ENCODE measurements at places on chromosomes 11 and 22.

GRCh38 chr11:9616042-9616675 is 42.7 kb downstream of the WEE1 start:
- DNase-seq = no peak

DNA sequence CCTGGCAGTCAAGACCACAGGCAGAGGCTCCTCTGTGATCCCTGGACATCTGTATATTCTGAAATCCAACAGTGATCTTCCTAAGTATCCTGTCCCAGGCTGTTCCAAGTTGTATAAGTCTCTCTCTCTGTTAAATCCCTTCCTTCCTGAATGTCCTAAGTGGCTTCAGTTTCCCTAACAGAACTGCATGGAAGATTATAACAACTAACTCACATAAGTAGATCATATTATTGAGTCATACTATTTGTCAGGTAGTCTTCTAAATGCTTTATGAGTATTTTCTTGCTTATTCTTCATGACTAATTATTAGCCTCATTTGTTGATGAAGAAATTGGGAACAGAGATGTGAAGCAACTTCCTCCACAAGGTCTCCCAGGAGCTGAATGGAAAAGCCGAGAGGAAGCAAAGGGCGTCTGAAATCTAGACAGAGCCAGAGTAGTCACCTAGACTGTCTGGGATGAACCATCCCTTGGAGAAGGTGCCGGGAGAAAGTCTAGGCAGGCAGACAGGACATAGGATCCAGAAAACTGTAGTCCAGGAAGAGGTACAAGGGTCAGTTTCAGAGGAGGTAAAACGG is 93.2 kb upstream of the FAT3 start:
- no peak for DNase-seq

DNA sequence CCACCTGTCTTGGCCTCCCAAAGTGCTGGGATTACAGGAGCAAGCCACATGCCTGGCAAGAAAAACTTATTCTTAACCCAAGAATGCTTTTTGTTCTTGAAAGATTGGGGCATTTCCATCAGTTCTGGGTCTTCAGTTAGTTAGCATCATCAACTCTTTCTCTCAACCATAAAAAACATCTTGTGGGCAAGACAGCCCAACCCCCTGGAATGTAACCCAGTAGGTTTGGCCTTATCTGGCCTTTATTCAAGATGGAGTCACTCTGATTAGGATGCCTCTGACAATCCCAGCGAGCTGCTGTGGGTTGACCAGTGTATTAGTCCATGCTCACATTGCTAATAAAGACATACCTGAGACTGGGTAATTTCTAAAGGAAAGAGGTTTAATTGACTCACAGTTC is 9.2 kb upstream of the TPCN2 start:
- no peak for DNase-seq

DNA sequence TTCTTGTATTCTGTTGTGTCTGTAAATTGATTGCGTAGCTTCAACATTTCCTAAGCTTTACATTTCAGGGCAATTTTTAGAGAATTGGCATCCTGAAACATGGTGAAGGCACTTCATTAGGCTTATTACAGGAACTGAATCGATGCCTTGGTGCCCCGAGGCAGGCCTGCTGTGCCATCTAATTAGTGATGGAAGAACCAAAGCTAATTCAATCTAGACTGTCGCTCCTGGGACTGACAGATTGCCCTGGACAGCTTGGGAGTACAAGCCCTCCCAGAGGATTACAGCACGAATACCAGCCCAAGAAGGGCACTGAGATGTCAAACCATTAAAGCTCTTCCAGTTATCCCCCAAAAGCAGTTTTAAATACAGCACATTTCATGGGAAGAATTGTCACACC is 243.2 kb upstream of the ZC3H12C start:
- DNase-seq = no peak

GRCh38 chr11:12862696-12863469 is 146.2 kb upstream of the RASSF10 start:
- DNase-seq = peak; percentile 50

GRCh38 chr22:32576553-32577253 is 102.1 kb downstream of the FBXO7 start:
- no peak for DNase-seq

GRCh38 chr11:106794058-106794457 is 224.2 kb downstream of the GUCY1A2 start:
- peak; percentile 8 for DNase-seq

GRCh38 chr11:16037179-16037578 is 319.2 kb downstream of the SOX6 start:
- DNase-seq = no peak

DNA sequence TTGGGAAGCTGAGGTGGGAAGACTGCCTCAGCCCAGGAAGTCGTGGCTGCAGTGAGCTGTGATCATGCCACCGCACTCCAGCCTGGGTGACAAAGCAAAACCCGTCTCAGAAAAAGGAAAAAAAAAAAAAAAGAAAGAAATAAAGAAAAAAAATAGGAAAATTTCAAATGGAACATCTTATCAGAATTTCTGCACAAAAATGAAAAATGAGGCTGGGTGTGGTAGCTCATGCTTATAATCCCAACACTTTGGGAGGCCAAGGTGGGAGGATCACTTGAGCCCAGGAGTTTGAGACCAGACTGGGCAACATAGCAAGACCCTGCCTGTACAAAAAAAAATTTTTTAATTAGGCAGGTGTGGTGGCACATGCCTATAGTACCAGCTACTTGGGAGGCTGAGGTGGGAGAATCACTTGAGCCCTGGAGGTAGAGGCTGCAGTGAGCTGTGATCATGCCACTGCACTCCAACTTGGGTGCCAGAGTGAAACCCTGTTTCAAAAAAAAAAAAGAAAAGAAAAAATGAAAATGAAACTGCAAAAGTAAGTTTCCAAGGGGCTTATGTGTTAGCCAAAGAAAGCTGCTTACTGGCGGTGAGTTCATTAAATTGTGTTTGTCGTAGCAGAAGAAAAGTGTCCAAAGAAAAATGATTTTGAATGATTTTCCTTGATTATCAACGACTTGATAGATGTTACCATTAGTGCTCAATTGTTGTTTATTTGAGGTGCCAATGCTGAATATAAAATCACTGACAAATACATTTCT is 7.5 kb upstream of the CRKL start:
- no peak for DNase-seq

DNA sequence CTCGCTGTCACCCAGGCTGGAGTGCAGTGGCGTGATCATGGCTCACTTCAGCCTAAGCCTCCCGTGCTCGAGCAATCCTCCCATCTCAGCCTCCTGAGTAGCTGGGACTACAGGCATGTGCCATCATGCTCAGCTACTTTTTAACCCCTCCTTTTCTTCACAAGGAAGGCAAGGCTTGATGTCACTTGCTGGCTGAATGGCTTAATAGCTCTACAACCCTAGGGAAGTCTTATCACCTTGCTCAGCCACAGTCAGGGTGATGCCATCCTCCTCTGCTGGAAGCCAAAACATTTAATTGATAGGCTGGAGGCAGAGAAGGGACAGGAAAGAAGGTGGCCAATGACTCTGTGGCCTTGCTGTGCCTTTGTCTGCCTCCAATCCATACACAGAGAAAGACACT is 131.9 kb downstream of the MED15 start:
- DNase-seq = no peak

DNA sequence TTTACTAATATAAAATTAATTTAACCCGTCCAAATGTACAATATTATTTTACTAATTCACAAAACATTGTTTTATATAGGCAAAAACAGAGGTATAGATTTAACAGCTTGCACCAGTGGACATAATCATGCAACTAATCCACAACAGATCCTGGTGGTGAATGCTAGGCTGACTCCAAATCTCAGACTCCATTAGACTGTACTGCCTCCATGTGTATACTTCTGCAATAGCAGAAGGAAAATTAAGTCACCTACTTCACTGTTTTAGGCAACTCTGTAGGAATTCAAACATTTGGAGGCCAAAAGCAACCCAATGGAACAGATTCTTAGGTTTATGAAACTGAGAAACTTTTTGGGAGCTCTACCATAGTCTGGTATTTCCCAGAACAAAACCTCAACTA is 30.0 kb upstream of the RAB39A start:
- DNase-seq = peak; percentile 38

DNA sequence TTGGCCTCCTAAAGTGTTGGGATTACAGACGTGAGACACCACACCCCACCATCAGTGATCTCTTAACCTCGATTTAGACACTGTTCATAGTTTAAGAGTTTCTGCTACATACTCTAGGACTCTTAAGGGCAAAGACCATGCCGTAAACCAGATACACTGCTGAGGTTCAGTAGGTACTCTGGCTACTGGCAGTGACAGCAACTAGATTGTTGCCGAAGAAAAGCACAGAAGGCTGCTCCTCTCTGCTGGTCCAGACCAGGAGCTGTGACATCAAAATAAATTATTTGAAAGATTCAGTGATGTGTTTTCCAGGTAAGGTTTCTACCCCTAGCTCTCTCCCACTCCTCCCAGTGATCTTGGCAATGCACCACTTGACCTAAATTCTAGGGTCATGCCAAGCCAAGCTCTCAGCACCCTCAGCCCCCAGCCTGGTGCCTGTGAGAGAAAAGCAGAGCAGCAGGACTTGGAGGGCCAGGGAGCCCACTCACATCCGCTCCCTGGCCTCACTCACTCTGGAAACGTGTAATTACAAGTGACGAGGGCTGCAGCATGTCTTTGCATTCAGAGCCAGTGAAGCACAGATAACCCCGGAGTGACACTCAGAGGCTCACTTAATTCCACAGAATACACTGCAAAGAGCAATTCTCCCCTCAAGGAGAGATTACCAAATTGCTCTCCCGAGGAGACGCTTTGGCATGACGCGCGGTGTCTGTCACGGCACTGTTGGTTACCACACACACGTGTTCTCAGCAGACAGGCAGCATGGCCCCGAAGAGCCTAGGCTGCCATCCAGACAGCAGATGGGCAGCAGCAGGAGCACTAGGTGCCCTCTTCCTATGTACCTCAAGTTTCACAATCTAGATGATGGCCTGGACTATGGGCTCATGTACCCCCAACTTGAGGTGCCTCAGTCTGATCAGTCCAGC is 96.9 kb upstream of the PITPNB start:
- no peak for DNase-seq

DNA sequence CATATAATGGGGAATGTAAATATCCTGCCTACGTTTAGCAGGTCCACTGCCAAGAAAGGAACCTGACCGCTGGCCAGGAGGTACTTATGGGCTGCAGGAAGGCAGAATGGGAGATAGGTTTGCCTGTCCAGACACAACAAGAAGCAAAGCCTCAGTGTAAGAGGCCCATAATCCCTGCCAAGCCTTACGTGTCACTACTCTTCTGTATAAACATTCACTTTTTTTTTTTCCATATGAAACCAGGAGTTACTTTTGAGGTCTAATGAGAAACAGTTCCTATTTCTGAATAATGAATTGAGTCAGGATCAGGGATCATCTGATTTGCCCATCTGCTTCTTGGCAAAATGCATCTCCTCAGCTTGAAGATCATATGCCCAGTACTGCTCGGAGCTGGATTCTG is 230.2 kb downstream of the NTM start:
- DNase-seq = no peak

GRCh38 chr22:47127441-47127871 is 365.0 kb downstream of the TBC1D22A start:
- no peak for DNase-seq

GRCh38 chr11:103608566-103608965 is 427.9 kb upstream of the DDI1 start:
- DNase-seq = no peak

DNA sequence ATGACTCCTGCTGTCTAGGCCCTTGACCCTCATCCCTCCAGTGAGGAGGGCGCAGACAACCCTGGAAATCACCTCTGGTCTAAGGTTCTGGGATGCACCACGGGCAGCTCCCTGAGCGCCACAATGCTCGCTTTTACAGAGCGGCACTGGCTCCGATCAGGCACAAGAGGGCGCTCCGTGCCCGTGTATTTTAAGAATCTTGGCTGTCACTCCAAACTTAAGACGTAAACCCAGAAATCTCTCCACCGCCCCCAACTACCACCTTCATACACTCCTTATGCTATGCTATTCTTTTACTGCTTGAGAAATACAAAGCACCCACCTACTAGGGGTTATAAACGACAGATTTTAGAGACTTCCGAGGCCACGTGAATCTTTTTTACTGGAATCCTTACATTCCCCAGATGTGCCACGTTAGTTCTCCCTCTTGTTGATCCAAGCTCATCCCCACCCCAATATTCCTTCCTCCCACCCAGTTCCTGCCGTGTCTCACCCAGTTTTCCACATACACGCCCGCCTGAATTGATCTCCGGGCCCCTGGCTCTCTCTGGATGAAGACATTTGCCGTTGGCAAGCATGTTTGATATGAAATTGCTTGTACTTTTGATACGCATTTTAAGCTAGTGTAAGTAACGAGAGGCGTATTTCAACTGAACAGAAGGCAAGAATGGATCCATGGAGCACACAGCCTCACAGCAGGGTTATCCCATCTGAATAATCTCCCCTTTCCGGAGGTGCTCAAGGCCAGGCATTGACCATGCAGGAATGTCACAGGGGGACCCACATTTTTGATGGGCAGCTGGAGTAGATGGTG is 453.5 kb downstream of the OPCML start:
- DNase-seq = peak; percentile 4

GRCh38 chr11:83256602-83257340 is 29.4 kb downstream of the CCDC90B start:
- DNase-seq = no peak

DNA sequence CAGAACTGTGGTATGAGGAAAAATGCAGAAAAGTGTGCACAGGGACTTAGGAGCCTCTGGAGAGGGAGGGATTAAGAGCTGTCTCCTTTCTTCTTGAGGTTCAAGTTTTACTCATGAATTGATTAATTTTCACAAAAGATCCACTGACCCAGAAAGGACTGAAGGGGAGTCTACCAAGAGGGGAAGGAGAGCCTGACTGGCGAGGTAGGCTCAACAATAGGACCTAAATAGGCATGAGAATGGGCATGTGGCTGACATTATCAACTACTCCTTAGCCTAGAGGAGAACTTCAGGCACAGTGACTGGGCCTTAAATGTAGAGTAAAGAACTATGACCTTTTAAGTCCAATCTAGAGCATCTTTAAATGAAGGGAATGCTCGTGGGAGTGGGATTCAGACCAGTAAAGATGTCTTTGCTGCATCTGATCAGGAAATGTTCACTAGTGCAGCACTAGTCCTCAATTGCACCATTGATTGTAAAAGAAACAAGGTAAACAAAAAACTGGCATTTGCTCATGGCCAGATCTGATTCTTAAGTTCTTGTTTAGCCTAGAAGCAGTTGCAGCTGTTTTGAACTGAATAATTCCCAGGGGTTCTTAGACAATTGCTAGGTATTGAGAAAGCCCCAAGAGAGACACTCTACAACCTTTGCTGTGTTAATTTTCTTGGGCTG is 135.6 kb downstream of the RAB38 start:
- no peak for DNase-seq

GRCh38 chr11:12285811-12286222 is 91.6 kb upstream of the PARVA start:
- DNase-seq = no peak

DNA sequence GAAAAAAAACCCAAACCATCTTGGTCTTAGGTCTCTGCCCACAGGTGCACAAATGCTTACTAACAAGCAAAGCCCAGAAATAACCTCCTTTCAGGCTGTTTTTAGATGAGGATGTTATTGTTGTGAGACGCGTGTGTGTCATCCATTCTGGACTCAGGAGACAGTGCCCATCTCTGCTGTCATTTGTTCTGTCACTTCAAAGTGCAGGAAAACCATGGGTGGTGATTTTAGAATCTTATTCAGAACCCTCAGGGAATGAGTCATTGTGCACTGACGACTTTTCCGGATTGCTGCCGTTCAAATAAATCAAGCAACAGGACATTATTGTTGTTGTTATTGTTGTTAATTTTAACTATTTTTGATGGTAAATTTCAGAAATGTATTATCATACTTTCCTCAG is 110.3 kb downstream of the LRRC32 start:
- no peak for DNase-seq

GRCh38 chr11:64456509-64457320 is 97.8 kb downstream of the RPS6KA4 start:
- no peak for DNase-seq

- DNase-seq = no peak
These were observed 1.1 kb upstream of the SSTR3 start for GRCh38 chr22:37213218-37213855.

Data from non-pigmented ciliary epithelial cell (primary cell).